ENCODE measurements at places on chromosomes 1 and 21. TPM values are rescaled to one million over a fixed set of nuclear protein-coding genes. Genes with fewer than 3 reads are reported as not detected.

Gene JAM2
- total RNA-seq: 3.7 TPM

Gene GBP7
- not detected for total RNA-seq

- peak; percentile 4 for DNase-seq
Measured at GRCh38 chr1:89523572-89524368, 859 bp upstream of the LRRC8B start.

GRCh38 chr1:31575369-31576140 lies 760 bp upstream of the TINAGL1 start:
- DNase-seq: no peak

DNA sequence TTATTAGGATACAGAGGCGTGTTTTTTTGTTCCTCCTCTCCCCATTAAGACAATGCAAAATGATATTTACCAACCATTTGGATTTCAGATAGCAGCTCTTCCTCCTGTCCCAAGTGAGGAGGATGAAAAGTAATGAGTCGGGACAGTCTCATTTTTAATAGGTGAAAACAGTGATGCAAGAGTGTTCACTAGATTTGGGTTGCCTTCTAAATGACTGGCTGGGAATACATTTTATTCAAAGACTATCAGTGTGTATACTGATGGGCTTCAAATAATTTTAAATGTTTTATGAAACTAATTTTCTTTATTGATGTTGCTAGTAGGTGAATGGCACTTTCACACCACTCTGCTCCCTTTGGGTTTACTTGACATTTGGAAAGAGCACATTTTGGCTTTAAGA lies 2.1 kb downstream of the RCOR3 start:
- no peak for DNase-seq

- DNase-seq: no peak
Measured at GRCh38 chr1:25651036-25651640, 34.5 kb downstream of the MAN1C1 start.
